Osteoblast (primary cell): ENCODE measurements at places on chromosomes 7 and 10. TPM values are rescaled to one million over a fixed set of nuclear protein-coding genes. Genes with fewer than 3 reads are reported as not detected.

The NAT16 gene
- total RNA-seq = not detected in 2 replicates

The NEUROD6 gene
- not detected in 2 replicates for total RNA-seq

The KCNMA1 gene
- total RNA-seq = 72.2 and 77.8 TPM in 2 replicates

The PHYHIPL gene
- not detected in 2 replicates for total RNA-seq

The HOXA3 gene
- 3.5 and 4.0 TPM in 2 replicates for total RNA-seq

The TDRD1 gene
- 0.59 and 0.72 TPM in 2 replicates for total RNA-seq

The BICC1 gene
- total RNA-seq = 210 and 254 TPM in 2 replicates

The MAT1A gene
- total RNA-seq = not detected in 2 replicates

The SFTPA1 gene
- not detected in 2 replicates for total RNA-seq

The HOXA5 gene
- total RNA-seq = 3.2 and 5.8 TPM in 2 replicates

GRCh38 chr7:151248346-151249033, at the start of gene SMARCD3:
SMARCD3 (minus strand) TSS chr7:151248694; CDS start chr7:151248562, 132 bp downstream.
- peak within 1 kb of the TSS; percentile 72 for H3K27ac ChIP-seq
- no peaks in the 10 kb centered on the region for H3K27me3 ChIP-seq
- DNase-seq = peak; percentile 97
- H3K36me3 ChIP-seq = no peaks in the 10 kb centered on the region

DNA sequence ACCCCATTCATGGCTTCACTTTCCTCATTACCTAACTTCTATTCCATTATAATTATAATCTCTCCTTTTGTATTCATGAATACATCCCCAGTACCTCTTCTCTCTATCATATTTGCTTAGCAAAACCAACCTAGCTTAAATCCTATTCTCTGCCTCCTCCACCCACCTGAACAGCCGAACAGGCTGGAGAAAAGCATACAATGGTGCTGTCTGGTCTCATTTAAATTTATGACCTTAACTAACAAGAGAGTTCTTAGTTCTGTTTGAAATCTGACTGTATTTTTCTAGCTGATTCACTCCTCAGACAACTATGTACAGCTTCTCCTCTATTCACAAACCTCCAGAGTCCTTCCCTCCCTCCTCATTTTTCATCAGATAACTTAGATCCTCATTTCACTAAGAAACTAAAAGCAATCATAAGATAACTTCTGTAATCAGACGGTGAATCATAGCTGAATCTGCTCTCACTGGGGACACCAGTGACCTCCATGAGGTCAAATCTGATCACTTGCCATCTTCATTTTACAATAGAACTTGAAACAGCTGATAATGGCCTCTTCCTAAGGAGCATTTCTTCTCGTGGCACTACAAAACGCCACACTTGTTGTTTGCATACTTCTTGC, 233.9 kb upstream of the AOAH start:
- no peak overlapping the region for H3K4me3 ChIP-seq
- H3K27me3 ChIP-seq = no peaks in the 10 kb centered on the region
- H3K4me1 ChIP-seq = no peaks in the 10 kb centered on the region
- no peak for DNase-seq
- no peaks in the 10 kb centered on the region for H3K36me3 ChIP-seq
- H3K27ac ChIP-seq = no peak overlapping the region

DNA sequence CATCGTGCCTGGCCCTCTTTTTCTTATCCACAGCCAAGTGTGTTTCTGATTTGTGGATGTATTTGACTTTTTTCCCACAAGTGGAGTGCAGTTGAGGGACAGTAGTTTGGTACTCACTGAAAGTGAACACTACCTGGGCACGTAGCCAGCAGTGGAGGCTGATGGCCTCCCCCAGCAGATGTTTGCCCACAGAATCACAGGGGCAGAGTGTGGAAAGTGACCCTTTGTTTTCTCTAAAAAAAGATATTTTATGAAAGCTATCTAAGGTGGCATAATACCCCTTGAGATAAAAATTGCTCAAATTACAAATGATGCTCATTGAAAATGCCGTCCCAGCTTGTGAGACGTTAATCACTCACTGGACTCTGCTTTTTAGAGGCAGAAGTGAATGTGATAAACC, 29.1 kb downstream of the WDR37 start:
- H3K36me3 ChIP-seq = peaks cover 61% of the 10 kb centered on the region
- no peak overlapping the region for H3K4me3 ChIP-seq
- no peaks in the 10 kb centered on the region for H3K4me1 ChIP-seq
- H3K27ac ChIP-seq = no peak overlapping the region

GRCh38 chr7:23377134-23377533, 78.0 kb downstream of the MALSU1 start:
- DNase-seq = no peak
- H3K4me3 ChIP-seq = no peak overlapping the region
- no peak overlapping the region for H3K27ac ChIP-seq
- H3K27me3 ChIP-seq = no peaks in the 10 kb centered on the region
- H3K36me3 ChIP-seq = no peaks in the 10 kb centered on the region

DNA sequence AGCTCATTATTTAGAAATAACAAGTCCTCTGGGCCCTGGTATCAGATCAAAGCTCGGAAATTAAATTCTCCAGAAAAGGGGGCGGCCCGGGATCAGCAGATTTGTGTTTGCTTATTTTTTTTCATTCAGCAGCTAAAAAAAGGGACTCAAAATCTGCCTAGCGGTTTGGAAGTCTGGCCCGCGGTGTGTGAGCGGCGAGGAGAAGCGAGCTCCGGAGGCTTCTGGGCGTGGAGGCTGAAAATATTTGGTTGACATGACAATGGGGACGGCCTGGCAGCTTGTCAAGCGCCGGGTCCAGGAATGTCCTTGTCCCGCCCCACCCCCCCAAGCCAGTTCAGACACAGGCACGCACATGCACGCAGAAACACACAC, 43.4 kb downstream of the FOXL3 start:
- peaks cover 9% of the 10 kb centered on the region for H3K27me3 ChIP-seq
- H3K4me3 ChIP-seq = peak overlapping the region; percentile 63
- peaks cover 7% of the 10 kb centered on the region for H3K4me1 ChIP-seq
- peak; percentile 90 for DNase-seq

DNA sequence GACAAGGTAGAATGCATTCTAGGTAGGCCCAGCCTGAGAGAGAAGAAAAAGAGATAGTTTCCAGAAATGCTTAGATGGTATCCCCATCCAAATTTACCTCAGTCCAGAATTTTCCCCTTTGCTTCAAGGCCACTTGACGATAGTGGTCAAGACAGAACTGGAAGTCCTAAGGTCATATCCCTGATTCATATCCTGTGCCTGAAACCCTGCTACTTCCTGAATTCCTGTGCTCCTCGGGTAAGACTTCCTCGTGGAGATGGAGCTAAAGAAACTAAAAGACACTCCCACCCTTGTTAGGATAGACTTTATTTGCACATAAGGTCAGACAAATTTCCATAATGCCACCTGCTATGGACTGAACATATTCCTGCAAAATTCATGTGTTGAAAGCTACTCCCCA, 175.9 kb downstream of the EVX1 start:
- no peaks in the 10 kb centered on the region for H3K36me3 ChIP-seq
- H3K4me3 ChIP-seq = no peak overlapping the region
- H3K27ac ChIP-seq = no peak overlapping the region
- H3K4me1 ChIP-seq = no peaks in the 10 kb centered on the region

- peaks cover 5% of the 10 kb centered on the region for H3K4me1 ChIP-seq
- no peaks in the 10 kb centered on the region for H3K27me3 ChIP-seq
These were observed 22.2 kb downstream of the FRMPD2 start for GRCh38 chr10:48252354-48252650.

- no peak overlapping the region for H3K27ac ChIP-seq
- H3K4me3 ChIP-seq = no peak overlapping the region
- no peak for DNase-seq
- no peaks in the 10 kb centered on the region for H3K4me1 ChIP-seq
- H3K27me3 ChIP-seq = no peaks in the 10 kb centered on the region
These were observed 55.7 kb downstream of the CCDC3 start for GRCh38 chr10:12945690-12946359.

DNA sequence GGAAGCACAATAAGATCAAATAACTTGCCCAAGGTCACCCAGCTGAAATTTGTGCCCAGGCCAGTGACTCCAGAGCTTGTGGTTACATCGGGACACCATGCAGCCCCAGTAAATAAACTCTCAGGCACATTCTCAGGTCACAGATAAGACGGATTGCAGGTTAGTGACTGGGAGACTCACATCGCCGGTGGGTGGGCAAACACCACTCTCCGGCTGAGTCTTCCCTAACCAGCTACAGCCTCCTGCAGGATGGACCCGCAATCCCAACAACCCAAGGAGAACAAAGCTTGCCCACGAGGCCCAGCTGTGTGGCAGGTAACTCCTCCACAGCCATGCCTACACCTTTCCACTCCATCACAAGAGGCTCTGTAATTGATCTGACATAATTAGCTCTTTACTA, 81.7 kb upstream of the EFCAB10 start:
- no peak overlapping the region for H3K4me3 ChIP-seq
- no peak for DNase-seq
- H3K27me3 ChIP-seq = no peaks in the 10 kb centered on the region
- no peak overlapping the region for H3K27ac ChIP-seq
- H3K36me3 ChIP-seq = peaks cover 3% of the 10 kb centered on the region
- H3K4me1 ChIP-seq = no peaks in the 10 kb centered on the region

DNA sequence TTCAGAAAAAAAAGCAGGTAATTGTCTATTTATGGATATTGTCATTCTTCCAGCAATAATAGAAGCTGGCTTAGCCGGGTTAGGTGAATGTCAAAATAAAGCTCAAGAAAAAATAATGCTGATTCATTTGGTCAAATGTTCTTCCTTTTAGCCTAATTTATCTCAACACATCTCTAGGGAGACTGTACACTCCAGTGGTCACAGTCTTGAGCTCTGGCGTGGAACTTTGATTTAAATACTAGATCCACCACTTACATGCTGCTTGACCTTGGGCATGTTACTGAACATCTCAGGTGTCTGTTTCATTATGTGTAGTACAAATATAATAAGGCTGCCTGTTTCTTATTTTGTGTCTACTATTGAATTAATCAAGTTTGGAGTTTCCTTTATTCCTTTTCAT, 22.0 kb downstream of the PRTFDC1 start:
- H3K36me3 ChIP-seq = no peaks in the 10 kb centered on the region
- peaks cover 13% of the 10 kb centered on the region for H3K4me1 ChIP-seq
- H3K27me3 ChIP-seq = peaks cover 10% of the 10 kb centered on the region
- no peak overlapping the region for H3K27ac ChIP-seq
- H3K4me3 ChIP-seq = no peak overlapping the region

GRCh38 chr7:32532716-32533115, 37.4 kb downstream of the AVL9 start:
- peaks cover 4% of the 10 kb centered on the region for H3K36me3 ChIP-seq
- H3K27ac ChIP-seq = no peak overlapping the region
- H3K4me1 ChIP-seq = peaks cover 4% of the 10 kb centered on the region
- no peak for DNase-seq
- H3K4me3 ChIP-seq = no peak overlapping the region
- no peaks in the 10 kb centered on the region for H3K27me3 ChIP-seq

GRCh38 chr7:33539659-33540400, 365.5 kb upstream of the BMPER start:
- no peaks in the 10 kb centered on the region for H3K36me3 ChIP-seq
- DNase-seq = no peak
- no peak overlapping the region for H3K27ac ChIP-seq
- H3K4me1 ChIP-seq = peaks cover 3% of the 10 kb centered on the region
- no peaks in the 10 kb centered on the region for H3K27me3 ChIP-seq
- H3K4me3 ChIP-seq = no peak overlapping the region

DNA sequence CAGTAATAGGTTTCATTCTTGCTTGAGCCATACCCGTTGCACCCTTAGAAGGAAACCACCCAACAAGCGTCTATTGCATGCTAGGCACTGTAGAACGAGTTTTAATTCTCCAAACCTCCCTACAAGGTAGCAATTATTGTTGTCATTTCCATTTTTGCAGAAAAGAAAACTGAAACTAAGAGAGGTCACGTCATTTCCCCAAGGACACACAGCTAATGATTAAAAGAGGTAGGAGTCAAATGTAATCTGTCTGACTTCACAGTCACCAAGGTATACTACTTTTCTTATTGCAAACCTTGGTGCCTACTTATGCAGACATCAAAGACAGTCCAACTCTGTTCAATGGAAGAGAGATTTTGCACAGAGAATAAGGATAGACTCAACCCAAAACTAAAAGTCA, 49.1 kb upstream of the C1QL3 start:
- H3K27me3 ChIP-seq = no peaks in the 10 kb centered on the region
- H3K27ac ChIP-seq = no peak overlapping the region
- DNase-seq = no peak
- no peak overlapping the region for H3K4me3 ChIP-seq
- no peaks in the 10 kb centered on the region for H3K4me1 ChIP-seq

DNA sequence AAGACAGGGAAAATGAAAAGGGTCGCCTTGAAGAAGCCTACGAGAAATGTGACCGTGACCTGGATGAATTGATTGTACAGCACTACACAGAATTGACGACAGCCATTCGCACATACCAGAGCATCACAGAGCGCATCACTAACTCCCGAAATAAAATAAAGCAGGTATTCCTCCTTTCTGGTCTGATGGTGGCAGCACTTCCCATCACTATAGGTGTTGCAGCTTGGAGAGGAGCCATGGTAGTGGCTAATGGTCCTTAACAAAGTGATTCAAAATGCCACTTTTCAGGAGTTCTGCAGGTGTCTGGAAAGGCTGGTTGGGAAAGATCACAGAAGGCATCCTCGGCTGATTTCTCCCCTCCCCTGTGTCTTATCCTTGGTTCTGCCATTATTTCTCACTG, 22.1 kb downstream of the EXOC4 start:
- H3K4me1 ChIP-seq = peaks cover 2% of the 10 kb centered on the region
- DNase-seq = no peak
- no peak overlapping the region for H3K27ac ChIP-seq
- no peak overlapping the region for H3K4me3 ChIP-seq
- no peaks in the 10 kb centered on the region for H3K27me3 ChIP-seq
- H3K36me3 ChIP-seq = peaks cover 8% of the 10 kb centered on the region

GRCh38 chr10:3805791-3806461, 20.9 kb upstream of the KLF6 start:
- H3K27me3 ChIP-seq = no peaks in the 10 kb centered on the region
- DNase-seq = no peak
- H3K36me3 ChIP-seq = no peaks in the 10 kb centered on the region
- H3K27ac ChIP-seq = peak overlapping the region; percentile 96
- H3K4me3 ChIP-seq = peak overlapping the region; percentile 56
- H3K4me1 ChIP-seq = peaks cover 58% of the 10 kb centered on the region

DNA sequence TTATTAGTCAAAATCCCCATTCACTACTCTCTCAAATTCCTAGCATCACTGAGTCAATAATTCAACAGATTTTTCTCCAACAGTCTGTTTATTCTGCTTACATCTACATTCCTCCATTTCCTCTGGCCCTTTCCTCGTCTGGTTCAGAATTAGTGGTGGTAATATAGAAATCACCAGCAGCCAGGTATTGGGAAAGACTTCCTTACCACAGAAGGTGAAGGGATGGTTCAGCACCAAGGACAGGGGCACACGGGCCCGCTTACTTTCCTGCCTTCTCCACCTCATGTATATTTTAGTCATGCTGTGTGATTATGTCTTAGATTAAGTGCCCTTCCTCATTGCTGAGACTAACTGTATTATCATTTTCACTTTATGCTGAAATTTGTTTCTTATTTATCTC, 70.4 kb upstream of the APBB1IP start:
- no peak for DNase-seq
- H3K4me3 ChIP-seq = no peak overlapping the region
- no peaks in the 10 kb centered on the region for H3K4me1 ChIP-seq

GRCh38 chr10:126163506-126163905, 224.8 kb downstream of the ADAM12 start:
- no peak for DNase-seq
- no peaks in the 10 kb centered on the region for H3K27me3 ChIP-seq
- H3K36me3 ChIP-seq = peaks cover 9% of the 10 kb centered on the region
- H3K27ac ChIP-seq = no peak overlapping the region
- no peak overlapping the region for H3K4me3 ChIP-seq
